ENCODE measurements at places on chromosomes 3 and 15.

DNA sequence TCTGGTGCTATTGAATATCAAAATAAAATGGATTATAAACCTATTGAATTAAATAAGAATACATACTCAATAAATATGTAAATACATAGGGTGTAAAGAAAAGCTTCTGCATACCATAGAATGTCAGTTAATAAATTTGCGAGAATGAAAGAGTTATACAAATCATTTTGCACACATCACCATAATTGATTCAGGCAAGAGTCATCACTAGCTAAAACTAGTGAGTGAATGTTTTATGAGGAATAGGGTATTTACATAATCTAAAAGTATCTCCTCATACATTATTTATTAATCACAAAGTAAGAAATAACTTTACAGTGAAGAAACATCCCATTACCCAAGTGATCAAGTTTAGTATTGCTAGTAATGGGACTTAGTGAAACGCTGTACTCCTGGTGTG is 13.6 kb downstream of the EXOG start:
- DNase-seq, result no peak

GRCh38 chr15:89642106-89642505 is 13.2 kb downstream of the KIF7 start:
- no peak for DNase-seq

DNA sequence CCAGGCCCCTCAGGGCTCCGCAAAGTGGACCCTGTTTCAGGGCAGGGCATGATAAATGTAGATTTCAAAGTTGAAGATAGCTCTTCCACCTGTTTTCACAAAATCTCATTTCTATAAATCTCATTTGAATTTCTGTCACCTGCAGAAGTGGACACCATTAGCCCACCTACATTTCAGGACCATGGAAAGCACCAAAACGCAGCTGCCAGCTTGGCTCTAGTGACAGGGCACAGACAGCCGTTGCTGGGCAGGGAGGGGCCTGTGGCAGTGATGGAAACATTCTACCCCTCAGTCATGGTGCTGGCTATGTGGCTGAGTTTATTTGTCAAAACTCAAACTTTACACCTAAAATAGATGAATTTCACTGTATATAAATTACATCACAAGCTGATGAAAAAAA is 40.4 kb downstream of the PRR23E start:
- DNase-seq, result no peak

GRCh38 chr3:124461838-124462632 is 268.2 kb upstream of the UMPS start:
- DNase-seq, result no peak

- no peak for DNase-seq
Observed at GRCh38 chr15:91150502-91151160, 50.6 kb downstream of the SV2B start.

DNA sequence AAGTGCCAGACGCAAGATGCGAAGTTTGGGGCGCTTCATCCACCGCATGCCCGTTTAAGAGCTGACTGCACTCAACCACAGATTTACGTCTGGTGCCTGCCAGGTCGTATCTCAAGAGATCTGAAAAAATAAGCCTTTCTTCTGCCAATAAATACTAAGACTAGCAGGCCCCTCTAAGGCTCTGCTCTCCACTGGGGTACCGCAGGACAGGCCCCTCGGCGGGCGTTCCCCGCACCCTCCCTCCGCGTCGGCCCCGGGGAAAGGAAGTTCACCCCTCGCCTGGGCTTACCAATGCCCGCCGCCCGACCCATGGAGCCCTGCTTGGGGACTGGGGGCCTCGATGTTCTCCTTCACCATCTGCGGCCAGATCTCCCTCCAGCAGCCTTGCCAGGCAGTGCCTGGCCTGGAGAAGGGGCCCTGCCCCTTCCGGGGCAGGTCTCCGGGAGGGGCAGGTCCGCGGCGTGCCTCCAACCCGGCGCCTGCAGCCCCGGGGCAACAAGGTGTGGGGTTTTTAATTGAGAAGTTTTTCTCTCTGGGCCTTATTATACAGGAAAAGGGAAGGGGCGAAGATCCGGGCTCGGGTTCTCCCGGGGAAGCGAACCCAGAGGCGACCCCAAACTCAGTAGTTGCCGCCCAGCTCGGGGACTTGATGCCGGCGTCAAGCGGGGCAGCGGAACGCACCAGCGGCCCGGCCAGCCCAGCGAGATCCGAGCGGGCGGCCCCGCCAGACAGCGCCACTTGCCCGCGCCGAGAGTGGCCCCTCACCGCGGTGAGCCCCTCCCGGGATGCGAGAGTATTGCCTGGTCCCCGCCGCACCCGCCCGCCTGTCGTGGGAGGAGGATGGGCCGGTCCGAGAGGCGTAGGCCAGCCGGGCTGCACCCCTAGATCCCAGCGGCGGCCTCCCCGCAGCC is 735 bp downstream of the GOLGA8B start:
- DNase-seq, result no peak

GRCh38 chr15:83475551-83475950 is 28.4 kb downstream of the SH3GL3 start:
- DNase-seq, result peak; percentile 6

DNA sequence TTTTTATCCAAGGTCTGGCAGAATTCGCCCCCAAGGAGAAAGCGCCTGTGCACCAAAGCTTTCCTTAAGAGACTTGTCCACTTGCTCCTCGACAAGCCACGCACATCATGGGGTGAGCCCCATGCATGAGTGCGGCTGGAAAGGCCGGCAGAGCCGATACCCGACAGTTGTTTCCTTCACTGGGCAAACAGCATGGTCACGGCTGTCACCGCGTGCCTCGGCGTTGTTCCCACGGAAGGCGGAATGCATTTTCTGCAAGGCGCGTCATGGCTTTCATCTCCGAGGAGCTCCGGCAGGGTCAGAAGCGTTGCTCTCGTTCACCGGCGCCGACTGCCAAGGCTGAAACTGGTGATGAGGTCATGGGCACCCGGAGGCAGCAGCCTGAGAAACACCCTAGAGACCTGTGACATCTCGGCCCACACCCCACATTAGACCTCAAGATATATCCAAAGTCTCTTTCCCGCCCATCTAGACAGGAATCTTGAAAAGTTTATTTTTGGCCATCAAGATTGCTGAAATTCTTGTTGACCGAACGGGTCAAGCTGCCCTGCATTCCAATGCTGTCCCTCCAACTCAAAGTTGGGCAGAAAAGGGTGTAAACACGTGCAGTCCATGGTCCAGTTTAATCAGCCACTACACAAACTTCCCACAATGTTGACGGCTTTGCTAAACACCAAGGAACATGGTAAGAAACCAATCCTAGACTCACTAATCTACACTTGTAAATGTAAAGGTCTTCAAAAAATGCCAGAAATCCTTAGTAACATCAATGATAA is 604 bp upstream of the TJP1 start:
- DNase-seq, result peak; percentile 54

- no peak for DNase-seq
Observed at GRCh38 chr3:195446359-195446758, 3.5 kb upstream of the ACAP2 start.

DNA sequence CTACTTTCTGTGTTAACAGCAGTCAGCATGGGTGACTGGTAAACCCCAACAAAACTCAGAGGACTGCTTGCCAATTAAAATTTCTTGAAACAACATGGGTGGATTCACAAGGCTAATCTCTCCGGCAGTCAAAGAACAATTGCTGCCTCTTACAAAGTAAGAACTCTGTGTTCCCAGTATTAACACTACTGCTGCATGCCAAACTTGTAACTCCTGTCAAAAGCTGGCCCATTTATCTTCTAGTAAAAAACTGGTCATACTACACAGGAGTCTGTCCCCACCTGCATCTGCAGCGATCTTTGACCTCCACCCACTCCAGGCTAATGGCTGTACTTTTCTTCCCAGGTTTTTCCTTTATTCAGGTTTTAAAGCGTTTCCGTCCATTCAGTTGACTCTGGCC is 8.7 kb upstream of the ZNF589 start:
- no peak for DNase-seq

DNA sequence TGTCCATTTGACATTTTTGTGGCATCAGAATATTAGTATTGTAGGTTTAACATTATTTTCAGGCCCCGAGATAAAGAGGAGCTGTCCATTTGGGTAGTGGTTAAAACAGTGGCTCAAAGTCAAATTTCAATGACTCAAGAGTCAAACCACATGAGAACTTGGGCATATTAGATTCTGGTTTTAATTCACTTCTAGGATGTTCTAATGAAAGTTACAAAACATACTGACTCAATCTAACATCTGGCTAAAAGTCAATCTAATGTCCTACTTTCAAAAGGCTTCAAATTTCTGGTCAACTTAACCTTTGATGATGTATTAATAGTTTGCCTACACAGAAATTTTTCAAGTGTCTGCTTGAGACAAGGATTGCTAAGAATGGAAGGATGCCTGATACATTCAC is 112.4 kb downstream of the ABI3BP start:
- DNase-seq, result peak; percentile 82

DNA sequence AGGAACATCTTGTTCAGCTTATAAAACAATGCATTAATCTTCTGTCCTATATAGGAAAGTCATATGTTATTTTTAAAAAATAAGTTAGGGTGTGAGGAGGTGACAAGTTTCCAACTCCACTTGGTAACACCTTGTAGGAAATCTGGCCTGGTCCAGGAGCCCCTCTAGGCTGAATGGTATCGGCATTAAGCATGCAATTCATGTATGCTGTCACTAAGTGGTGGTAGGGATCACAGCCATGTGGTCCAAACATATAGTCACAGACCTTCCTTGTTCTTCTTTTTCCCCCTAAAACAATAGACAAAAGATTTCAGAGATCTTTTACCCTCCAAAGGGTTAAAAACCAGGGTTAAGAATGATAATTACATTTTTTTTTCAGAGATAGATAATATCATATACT is 4.2 kb upstream of the APBA2 start:
- DNase-seq, result no peak

DNA sequence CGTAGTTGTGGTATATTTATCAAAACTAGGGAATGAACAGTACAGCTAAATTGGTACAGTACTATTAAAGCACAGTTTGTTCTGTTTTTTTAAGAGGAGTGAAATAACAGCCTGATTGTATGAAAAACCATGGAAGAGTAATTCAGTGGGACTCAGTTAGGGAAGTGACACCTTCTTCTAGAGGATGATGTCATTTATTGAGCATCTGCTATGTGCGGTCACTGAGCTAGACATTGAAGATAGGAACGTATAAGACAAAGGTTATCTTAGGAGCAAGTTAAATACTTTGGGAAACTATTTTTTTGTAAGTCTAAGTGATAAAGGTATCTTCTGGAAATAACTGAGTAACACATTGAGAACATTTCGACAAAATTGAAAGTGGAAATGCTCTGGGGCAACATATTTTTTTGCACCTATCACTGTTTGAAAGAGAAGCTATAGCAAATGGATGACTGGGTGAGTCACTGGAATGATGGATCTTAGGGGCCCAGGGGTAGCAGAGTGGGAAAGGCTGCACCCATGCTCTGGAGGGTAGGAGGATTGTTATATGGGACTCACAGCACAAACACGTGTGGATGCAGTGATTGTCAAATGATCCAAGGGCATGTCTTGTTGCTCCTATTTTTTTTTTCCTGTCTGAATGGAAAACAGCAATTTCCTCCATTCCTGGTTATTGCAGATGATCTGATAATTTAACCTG is 43.0 kb downstream of the OXNAD1 start:
- DNase-seq, result no peak

DNA sequence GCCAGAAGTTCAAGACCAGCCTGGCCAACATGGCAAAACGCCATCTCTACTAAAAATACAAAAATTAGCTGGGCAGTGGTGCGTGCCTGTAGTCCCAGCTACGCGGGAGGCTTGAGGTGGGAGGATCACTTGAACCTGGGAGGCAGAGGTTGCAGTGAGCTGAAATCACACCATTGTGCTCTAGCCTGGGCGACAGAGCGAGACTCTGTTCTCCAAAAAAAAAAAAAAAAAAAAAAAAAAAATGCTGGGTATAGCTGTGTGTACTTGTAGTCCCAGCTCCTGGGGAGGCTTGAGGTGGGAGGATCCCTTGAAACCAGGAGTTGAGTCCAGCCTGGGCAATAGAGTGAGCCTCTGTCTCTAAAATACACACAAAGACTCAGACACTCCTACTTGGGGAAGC is 32.0 kb downstream of the PPP1R2 start:
- no peak for DNase-seq

DNA sequence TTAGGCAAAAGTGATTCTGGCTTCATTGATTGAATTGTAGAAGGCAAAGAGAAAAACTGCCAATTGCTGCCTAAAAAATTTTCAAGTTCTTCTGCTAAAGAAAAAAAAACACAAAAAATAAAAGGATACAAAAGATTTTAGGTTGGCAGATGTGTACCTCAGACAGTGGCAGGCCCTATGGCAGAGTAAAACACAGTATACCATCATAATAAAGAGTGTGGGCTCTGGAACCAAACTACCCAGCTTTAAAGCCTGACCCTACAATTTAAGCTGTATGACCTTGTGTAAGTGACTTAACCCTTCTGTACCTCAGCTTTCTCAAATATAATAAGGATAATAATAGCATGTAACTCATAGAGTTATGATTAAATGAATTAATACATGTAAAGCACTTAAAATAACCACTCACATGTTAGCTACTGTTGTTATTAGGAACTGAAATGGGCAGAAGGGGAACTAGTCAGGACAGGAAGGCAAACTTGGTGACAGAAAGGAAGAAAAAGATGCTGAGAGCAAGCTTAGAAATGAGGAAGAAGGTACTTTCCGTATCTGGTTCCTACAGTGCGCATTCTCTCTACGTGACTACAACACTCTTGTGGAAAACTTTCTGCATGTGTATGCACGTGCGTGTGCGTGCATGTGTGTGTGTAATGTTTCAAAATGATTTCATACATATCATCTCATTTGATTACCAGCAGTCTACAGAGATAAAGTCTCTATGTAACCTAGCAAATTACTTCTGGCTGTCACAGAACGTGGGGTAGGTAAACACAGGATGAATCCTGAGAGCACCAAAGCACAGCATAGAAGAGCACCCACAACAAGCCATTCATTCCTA is 13.6 kb upstream of the GATM start:
- no peak for DNase-seq

- no peak for DNase-seq
Observed at GRCh38 chr15:58010983-58011382, 54.5 kb downstream of the ALDH1A2 start.

- peak; percentile 72 for DNase-seq
Observed at GRCh38 chr3:12967606-12968351, 105.5 kb downstream of the IQSEC1 start.

DNA sequence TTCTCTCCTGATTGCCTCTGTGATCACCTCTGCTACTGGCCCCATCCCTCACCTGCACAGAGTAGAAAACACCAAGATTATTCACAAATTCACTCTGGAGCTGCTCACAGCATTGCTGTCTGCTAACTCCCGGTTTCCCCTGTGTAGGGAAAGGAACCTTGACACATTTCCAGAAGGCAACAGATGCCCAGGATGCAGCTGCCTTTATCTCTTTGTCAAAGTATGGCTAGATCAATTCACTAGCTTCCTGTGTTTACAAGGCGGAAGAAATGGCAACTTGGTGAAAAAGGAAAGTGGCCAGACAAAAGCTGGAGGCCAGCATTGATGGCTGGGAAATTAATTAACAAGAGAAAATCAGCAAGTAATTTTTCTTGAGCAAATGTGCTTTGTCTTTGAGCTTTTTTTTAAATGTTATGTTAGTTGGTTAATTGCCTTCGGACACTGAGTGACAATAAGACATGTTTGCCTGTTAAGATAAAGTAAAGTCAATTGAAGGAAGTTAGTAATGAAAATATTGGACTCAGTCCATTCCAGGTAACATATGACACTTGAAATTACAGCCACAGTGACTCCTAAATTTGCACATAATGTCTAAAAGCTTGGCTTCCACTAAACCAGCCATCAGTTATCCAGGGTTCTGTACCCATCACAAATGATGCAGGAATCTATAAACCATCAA is 394.6 kb upstream of the IL12A start:
- no peak for DNase-seq

- no peak for DNase-seq
Observed at GRCh38 chr3:140447136-140447535, 230.7 kb upstream of the TRIM42 start.
